ENCODE measurements at places on chromosomes 5 and 9. TPM values are rescaled to one million over a fixed set of nuclear protein-coding genes. Genes with fewer than 3 reads are reported as not detected.

GRCh38 chr9:111598733-111599091, 735 bp downstream of the PTGR1 start:
- no peaks in the 10 kb centered on the region for H3K36me3 ChIP-seq
- peak overlapping the region; percentile 55 for H3K4me3 ChIP-seq
- peaks cover 27% of the 10 kb centered on the region for H3K4me1 ChIP-seq
- no peak for DNase-seq
- peaks cover 4% of the 10 kb centered on the region for H3K27me3 ChIP-seq

PCDHGA6 gene
- 5.0 TPM for total RNA-seq

- no peaks in the 10 kb centered on the region for H3K36me3 ChIP-seq
- H3K27ac ChIP-seq: no peak overlapping the region
- no peaks in the 10 kb centered on the region for H3K27me3 ChIP-seq
- H3K4me1 ChIP-seq: peaks cover 5% of the 10 kb centered on the region
- DNase-seq: peak; percentile 4
These were observed 102.2 kb upstream of the IER5L start for GRCh38 chr9:129280236-129280622.

TYRP1 gene
- not detected for total RNA-seq

- DNase-seq: no peak
- H3K27me3 ChIP-seq: no peaks in the 10 kb centered on the region
- H3K4me1 ChIP-seq: peaks cover 12% of the 10 kb centered on the region
- H3K4me3 ChIP-seq: no peak overlapping the region
These were observed 100.4 kb downstream of the EHMT1 start for GRCh38 chr9:137719194-137719593.

DNA sequence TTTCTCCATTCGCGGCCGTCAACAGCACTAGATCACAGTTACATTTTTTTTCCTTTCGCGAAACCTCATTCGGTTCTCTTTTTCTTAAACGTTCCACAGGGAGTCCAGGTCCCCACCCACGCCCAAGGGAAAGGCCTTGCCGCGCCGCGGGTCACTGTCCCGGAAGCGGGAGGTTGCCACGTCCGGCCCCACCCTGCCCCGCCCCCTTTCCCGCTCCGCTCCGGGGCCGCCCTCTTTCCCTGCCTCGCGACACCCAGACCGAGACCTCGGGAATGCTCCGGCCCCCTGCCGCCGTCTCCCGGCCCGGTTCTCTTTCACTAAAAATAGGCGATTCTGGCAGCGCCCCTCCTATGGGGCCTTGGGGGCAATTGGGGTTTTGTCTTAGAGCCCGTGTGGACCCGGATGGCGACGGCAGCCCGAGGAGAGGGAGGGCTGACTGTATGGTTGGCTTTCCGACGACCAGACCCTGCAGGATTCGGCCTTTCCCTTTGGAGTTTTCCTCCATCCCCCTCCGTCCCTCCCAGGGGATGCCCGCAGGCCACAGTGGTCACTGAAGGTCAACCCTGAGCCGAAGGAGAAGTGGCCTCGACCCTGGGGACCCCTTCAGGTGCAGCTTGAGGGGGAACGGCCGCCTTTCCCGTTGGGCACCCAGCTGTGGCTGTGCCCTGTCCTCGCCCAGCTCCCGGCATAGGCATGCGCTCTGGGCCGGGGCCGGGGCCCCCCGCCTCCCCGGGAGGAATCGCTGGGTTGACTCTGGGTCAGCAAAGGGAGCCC, 2.8 kb upstream of the RACK1 start:
- DNase-seq: peak; percentile 95
- H3K27ac ChIP-seq: peak overlapping the region; percentile 94
- H3K4me3 ChIP-seq: peak overlapping the region; percentile 68
- H3K36me3 ChIP-seq: peaks cover 39% of the 10 kb centered on the region
- H3K4me1 ChIP-seq: peaks cover 90% of the 10 kb centered on the region

DNA sequence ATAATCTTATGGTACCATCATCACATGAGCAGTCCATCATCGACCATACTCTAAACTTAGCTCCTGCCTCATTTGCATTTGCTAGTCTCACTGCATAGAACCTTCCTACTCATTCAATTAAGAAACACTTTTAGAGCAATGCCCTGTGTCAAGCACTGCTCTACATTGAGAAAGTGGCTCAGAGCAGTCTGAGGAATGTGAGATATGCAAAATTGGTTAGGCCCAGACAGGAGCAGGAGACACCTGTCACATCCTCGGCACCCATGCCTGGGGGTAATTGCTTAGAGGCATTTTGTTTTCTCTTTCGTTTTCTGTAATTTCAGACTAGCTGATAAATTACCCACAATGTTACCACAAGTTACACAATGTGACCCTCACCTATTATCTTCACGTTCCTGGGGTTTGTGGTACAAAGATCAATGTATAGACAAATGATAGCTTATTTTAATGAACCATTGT, 4.9 kb upstream of the RARS1 start:
- peaks cover 9% of the 10 kb centered on the region for H3K4me1 ChIP-seq
- no peak overlapping the region for H3K27ac ChIP-seq
- no peak for DNase-seq
- no peaks in the 10 kb centered on the region for H3K27me3 ChIP-seq

DNA sequence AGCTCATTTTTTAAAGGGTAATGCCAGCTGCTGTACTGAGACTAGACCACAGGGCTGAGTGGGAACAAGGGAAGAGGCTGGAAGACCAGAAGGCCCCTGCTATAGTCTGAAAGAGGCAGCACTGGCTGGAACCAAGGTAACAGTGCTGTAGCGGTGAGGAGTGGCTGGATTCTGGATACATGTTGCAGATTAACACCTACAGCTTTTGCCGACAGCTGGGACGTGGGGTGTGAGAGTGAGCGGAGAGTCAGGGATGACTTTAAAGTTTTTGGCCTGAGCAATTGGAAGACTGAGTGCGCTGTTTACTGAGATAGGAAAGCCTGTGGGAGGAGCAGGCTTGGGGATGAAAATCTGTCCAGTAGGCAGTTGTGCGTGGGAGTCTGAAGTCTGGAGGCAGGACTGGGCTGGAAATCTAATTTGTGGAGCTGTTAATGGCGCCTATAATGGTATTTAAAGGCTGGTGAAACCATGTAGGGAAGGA, 26.5 kb downstream of the AQP7 start:
- H3K4me3 ChIP-seq: no peak overlapping the region
- H3K36me3 ChIP-seq: peaks cover 16% of the 10 kb centered on the region
- peak overlapping the region; percentile 60 for H3K27ac ChIP-seq
- no peaks in the 10 kb centered on the region for H3K27me3 ChIP-seq

- H3K4me1 ChIP-seq: peaks cover 5% of the 10 kb centered on the region
- H3K36me3 ChIP-seq: no peaks in the 10 kb centered on the region
- H3K27ac ChIP-seq: no peak overlapping the region
- DNase-seq: peak; percentile 62
- H3K27me3 ChIP-seq: no peaks in the 10 kb centered on the region
- no peak overlapping the region for H3K4me3 ChIP-seq
These were observed 119.1 kb upstream of the ITGA1 start for GRCh38 chr5:52668544-52669185.

DNA sequence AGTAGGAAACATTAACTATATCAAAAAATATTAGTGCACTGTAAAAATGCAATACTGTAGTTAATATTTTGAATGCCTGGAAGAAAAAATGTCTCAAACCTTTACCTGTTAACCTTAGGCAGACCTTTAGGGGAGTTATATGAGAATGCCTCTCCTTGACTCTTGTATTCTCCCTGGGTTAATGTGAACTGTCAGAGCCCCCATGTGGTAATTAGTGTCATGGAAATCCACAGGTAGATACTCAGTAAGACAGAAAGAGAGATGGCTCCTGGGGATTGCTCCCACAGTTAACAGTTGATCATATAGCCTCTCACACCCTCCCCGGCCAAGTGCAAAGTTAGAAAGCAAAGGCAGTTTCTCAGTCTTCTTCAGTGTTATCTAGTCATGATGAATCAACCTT, 742.8 kb downstream of the NR2F1-AS1 start:
- H3K4me3 ChIP-seq: no peak overlapping the region
- no peaks in the 10 kb centered on the region for H3K4me1 ChIP-seq
- H3K27ac ChIP-seq: no peak overlapping the region
- H3K36me3 ChIP-seq: no peaks in the 10 kb centered on the region

GRCh38 chr5:39415201-39415600, 9.6 kb downstream of the DAB2 start:
- H3K27me3 ChIP-seq: no peaks in the 10 kb centered on the region
- no peak overlapping the region for H3K27ac ChIP-seq
- H3K4me1 ChIP-seq: peaks cover 8% of the 10 kb centered on the region
- no peaks in the 10 kb centered on the region for H3K36me3 ChIP-seq
- H3K4me3 ChIP-seq: no peak overlapping the region

DNA sequence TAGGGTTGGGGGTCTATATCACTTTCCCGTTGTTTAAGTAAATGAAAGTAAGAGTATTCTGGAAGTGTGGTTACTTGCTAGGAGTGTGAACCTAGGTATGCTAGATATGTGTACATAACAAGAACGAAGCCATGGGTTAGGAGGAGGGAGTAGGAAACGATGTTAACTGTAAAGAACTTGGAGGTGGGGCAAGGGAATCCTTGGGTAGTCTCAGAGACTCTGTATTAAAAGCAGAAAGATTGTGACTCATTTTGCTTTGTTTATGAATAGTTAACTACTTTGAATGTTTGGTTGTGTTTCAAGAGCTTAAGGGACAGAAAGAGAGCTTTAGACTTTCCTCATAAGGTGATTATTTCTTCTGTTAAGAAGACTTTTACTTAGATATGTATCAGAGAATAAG, 59.9 kb downstream of the TMEM252 start:
- no peaks in the 10 kb centered on the region for H3K27me3 ChIP-seq
- H3K27ac ChIP-seq: no peak overlapping the region
- DNase-seq: no peak
- no peaks in the 10 kb centered on the region for H3K4me1 ChIP-seq
- H3K36me3 ChIP-seq: no peaks in the 10 kb centered on the region
- H3K4me3 ChIP-seq: no peak overlapping the region

PCDHGB2 gene
- total RNA-seq: 1.7 TPM

All from spleen (tissue), 13 donors.